Amniotic epithelial cell (primary cell): ENCODE measurements at places on chromosomes 1 and 21.

- DNase-seq: no peak
Measured at GRCh38 chr1:233982827-233983518, 78.5 kb downstream of the SLC35F3 start.

- no peak for DNase-seq
Measured at GRCh38 chr1:240074908-240075307, 16.8 kb upstream of the FMN2 start.

DNA sequence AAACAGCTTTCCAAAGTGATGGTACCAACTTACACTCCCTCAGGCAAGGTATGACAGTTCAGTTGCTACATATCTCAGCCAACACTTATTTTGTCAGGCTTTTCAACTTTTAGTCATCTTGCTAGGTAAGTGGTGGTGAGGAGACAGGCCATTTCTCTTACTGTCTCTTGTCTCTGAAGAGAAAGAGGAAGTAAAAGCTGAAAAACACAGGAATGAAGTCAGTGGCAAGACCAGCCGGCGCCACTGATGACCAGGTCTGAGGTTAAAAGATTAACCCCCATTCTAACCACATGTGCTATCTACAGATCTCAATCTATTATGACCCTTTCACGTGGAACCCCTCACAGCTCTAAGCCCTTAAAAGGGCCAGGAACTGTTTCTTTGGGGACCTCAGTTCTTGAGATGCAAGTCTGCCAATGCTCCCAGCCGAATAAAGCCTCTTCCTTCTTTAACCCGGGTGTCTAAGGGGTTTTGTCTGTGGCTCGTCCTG lies 4.2 kb downstream of the ADCY10 start:
- DNase-seq: no peak

DNA sequence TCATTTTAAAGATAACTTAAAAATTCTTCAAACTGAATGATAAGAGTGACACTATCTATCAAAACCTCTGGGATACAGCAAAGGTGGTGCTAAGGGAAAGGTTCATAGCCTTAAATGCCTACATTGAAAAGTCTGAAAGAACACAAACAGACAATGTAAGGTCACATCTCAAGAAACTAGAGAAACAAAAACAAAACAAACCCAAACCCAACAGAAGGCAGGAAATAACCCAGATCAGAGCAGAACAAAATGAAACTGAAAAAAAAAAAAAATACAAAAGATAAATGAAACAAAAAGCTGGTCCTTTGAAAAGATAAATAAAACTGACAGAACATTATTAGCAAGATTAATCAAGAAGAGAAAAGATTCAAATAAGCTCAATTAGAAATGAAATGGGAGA lies 6.8 kb downstream of the ODF2L start:
- DNase-seq: no peak

DNA sequence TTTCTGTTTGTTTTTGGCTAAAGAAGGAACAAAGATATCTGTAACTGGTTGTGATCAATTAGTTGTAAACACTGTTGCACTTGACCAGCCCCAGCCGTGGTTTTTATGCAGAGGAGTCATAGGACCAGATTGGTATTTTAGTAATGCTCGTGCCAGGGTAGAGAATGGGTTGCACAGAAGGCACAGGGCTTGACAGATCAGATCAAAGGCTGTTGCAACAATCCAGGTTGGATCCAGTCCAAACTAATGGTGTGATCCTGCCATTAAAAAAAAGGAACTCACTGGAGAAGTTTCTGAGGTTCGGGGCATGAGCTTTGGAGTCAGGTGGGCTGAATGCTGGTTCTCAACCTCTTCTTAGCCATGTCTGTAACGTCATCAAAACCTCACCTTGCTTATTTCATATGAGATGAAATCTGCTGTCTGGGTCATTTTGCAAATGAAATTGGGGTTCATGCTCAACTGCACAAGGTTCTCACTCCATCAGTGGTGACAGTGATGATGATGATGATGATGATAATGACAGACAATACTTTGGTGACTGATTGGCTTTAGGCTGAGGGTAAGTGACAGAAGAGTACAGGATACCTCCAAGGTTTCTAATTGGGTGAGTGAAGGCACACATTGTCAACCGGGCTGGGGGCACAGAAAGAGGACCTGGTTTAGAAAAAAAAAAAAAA lies 43.1 kb downstream of the ZNF281 start:
- no peak for DNase-seq

GRCh38 chr1:6489799-6490180 lies 1.7 kb downstream of the PLEKHG5 start:
- peak; percentile 51 for DNase-seq

DNA sequence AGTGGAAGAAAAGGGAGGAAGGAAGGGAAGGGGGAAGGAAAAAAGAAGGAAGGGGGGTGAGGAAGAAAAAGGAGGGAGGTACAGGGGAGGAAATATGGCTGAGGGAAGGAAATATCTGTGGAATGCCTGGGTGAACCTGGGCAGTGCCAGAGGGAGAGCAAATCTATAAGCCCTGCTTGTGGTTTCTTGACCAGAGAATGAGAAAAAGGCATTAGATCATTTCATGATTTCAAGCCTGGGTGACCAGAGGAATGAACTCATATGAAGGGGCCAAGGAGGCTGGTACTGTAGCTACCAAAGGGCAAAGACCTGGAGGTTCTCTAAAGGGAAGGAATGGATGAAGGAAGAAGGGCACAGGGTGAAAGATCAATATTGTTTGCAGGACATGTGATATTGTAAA lies 31.4 kb downstream of the GNG12 start:
- DNase-seq: peak; percentile 80

GRCh38 chr1:74592580-74593355 lies 80.4 kb upstream of the LRRC53 start:
- DNase-seq: no peak

- no peak for DNase-seq
Measured at GRCh38 chr1:15691434-15692032, 7.4 kb downstream of the PLEKHM2 start.

DNA sequence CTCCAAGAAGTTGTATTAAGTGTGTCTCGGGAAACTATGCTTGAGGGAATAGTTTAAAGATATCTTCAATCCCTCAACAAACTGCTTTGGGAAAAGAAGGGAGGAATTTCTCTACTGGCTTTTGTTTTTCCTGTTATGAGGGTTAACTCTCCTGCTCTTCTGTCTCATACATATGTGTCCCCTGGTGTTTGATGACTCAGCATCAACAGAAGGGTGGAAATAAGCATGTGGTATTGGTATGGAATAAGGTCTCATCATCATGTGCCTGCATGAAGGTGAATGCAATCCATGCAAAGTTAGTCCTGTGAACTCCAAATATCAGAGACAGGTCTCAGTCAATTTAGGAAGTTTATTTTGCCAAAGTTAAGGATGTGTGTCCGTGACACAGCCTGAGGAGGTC lies 27.2 kb upstream of the ADAR start:
- no peak for DNase-seq

DNA sequence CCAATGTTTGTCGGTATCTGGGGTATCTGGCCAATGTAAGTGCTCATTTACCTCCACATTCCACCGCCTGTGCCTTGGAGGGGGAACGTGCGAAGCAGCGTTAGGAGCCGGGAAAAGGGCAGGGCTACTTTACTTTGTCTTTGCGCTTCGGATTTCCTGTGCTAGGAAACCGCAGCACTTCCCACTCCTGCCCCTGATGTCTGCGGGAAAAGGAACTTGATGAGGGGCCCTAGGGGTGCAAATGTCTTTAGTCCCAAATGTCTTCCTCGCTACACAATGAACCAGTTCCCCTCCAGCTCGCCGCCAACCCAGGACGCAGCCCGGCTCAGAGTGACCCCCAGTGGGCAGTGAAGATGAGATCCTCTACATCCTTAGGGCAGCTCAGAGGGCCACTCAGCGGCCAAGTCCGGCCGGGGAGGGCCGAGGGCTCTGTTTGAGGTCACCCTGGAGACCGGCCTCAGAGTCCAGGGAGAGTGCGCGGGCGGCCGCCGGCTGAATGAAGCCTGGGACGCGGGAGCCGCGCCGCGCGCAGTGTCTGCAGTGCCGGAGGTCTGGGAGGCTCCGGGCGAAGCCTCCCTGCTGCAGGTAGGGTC lies at the start of gene DYNLT5:
Gene DYNLT5 (plus strand): TSS at position 460 of the 593 bp plus-strand sequence. CDS start 2,200 bp downstream, outside the sequence.
- peak; percentile 42 for DNase-seq

DNA sequence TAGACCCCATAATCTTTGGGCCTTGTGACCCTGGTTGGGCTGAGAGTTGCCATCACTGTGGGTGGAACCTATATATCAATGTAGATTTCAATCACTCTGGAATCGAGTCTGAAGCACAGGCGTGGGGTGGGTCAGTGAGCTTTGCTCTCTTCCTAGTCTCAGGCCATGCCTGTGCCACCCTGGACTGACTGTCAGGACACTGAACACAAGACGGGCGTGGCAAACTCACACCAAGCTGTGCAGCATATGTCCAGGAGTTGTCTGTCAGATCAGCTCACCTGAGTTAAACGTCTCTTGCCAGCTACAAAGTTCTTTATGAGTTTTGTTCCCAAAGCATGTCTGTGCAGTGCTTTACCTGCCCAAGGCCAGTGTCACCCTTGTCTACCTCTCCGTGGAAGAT lies 30.9 kb upstream of the ALPL start:
- no peak for DNase-seq

GRCh38 chr1:157089789-157090188 lies 9.8 kb downstream of the ETV3L start:
- no peak for DNase-seq

DNA sequence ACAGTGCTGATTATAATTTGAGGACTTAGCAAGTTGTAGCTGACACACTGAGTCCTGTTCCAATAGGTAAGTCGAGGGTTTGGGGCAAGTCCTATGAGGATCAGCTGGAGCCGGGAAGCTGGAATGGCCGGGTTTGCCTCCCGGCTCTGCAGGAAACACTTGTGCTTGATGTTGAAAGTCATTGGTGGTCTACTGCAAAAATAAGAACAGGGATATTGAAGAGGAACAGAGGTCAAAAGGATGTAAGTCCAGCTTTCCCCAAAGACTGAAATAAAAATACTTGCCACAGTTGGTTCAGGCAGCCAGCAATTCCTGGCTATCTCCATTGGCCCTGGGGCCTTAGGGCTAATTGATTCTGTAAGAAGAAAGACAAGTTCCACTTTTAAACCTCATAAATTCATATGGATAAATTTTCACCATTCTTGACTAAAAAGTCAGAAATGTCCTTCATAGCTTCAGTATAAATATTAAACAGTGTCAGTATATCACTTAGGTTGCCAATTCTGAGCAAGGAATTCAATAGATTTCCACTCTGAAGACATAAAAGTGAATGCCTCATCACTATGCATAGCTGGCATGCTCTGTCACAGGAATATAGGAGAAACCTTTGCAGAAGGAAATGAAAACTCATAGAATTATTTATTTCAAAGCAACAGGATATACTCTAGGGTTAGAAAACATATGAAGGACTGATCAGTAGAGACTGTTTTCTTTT lies 165.2 kb downstream of the AK5 start:
- DNase-seq: no peak

GRCh38 chr1:172637522-172637921 lies 21.4 kb upstream of the FASLG start:
- peak; percentile 98 for DNase-seq

- DNase-seq: peak; percentile 97
Measured at GRCh38 chr1:112818990-112819689, 104.0 kb upstream of the PPM1J start.

- DNase-seq: no peak
Measured at GRCh38 chr1:150262388-150263320, 5.1 kb downstream of the CA14 start.

DNA sequence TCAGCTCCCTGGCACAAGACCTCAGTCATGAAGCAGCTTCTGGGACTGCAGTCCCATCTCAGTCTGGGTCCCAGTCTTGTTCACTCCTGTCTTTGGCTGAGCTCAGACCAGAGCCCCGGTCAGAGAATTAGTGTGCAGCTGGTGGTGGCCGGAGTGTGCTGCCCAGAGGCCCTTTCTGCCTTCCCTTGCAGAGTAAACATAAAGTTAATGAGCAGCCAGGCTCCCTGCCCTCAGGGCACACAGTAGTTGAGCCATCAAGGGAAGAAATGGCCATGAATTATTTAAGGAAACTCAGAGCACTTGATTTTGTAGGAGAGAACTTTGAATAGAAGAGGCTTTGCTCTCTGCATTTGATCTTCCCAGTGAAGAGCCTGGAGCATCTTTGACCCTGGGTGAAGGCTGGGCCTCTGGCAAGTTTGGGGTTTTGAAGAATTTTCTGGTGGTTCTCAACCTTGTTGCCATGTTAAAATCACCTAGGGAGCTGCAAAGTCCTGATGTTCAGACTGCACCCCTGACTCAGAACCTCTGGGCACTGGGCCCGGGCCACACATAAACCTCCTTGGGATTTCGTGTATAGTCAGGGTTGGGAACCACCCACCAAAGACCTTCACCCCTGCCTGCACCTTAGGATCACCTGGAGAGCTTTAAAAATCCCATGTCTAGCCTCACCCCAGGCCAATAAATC lies 26.4 kb upstream of the SELENON start:
- no peak for DNase-seq

DNA sequence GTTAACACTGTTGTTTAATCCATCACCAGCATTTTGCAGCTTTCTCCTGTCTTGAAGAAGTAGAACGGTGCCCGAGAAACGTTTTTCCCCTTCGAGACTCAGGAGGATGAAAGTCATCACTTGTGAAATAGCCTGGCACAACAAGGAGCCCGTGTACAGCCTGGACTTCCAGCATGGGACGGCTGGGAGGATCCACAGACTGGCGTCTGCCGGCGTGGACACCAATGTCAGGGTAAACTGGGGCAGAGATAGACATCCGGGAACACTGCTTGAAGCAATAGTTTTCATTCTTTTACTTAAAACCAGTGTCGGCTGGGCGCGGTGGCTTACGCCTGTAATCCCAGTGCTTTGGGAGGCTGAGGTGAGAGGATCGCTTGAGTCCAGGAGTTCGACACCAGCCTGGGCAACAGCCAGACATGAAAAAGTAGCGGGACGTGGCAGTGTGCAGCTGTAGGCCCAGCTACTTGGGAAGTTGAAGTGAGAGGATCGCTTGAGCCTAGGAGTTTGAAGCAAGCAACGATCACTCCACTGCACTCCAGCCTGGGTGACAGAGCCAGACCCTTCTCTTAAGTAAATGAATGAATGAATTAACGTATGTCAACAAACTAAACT lies 945 bp downstream of the CHAF1B start:
- DNase-seq: no peak

- DNase-seq: no peak
Measured at GRCh38 chr1:94709891-94710581, 110.1 kb upstream of the SLC44A3 start.

GRCh38 chr21:14120091-14120734 lies 90.5 kb downstream of the LIPI start:
- peak; percentile 4 for DNase-seq

GRCh38 chr1:228463559-228464455 lies 23.4 kb upstream of the RNF187 start:
- peak; percentile 20 for DNase-seq

DNA sequence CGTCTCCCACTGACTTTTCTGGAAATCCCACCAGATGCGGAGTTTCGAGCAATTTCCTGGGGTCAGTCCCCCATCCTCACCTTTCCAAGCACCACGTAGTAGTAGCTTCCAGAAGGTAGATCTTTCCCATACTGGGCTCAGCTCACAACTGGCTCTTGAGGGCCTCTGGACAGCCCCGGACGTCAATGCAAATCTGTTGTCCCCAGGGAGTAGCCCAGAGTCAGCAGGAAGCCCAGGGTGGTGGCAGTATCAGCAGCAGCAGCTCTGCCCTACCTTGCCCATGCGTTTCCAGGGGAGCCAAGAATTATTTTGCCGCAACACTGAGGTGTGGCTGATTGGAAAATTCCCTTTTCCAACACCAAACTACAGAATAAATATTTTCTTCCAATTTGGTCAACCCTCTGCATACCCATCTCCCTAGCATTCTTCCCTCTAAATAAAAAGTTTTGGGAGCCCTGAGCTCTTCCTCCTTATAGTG lies 70.3 kb downstream of the CD46 start:
- DNase-seq: no peak
